ENCODE measurements at places on chromosomes 6 and 20.
A peak's percentile ranks its signal among the peaks of the same experiment; 100 is the strongest.

GRCh38 chr6:84282550-84282949 lies 55.1 kb upstream of the CEP162 start:
- ATAC-seq = no peak
- no peaks in the 10 kb centered on the region for H3K36me3 ChIP-seq
- no peak overlapping the region for H3K27ac ChIP-seq
- no peak overlapping the region for H3K4me3 ChIP-seq
- no peaks in the 10 kb centered on the region for H3K27me3 ChIP-seq

GRCh38 chr6:127107916-127108315 lies 10.6 kb upstream of the RSPO3 start:
- peaks cover 9% of the 10 kb centered on the region for H3K4me1 ChIP-seq
- H3K27me3 ChIP-seq = no peaks in the 10 kb centered on the region
- no peak overlapping the region for H3K27ac ChIP-seq
- ATAC-seq = no peak
- H3K4me3 ChIP-seq = no peak overlapping the region
- H3K36me3 ChIP-seq = no peaks in the 10 kb centered on the region

GRCh38 chr20:46681032-46681854 lies 8.0 kb downstream of the TP53RK start:
- no peak overlapping the region for H3K27ac ChIP-seq
- no peaks in the 10 kb centered on the region for H3K27me3 ChIP-seq
- no peak for ATAC-seq
- no peaks in the 10 kb centered on the region for H3K36me3 ChIP-seq

- H3K27me3 ChIP-seq = peaks cover 98% of the 10 kb centered on the region
- no peak for ATAC-seq
- H3K27ac ChIP-seq = peak overlapping the region; percentile 68
- H3K4me3 ChIP-seq = peak overlapping the region; percentile 48
Measured at GRCh38 chr20:64050261-64051032, 1.0 kb upstream of the SOX18 start.

GRCh38 chr6:79717989-79718388 lies 86.9 kb downstream of the SH3BGRL2 start:
- no peak overlapping the region for H3K4me3 ChIP-seq
- H3K27ac ChIP-seq = no peak overlapping the region
- no peaks in the 10 kb centered on the region for H3K36me3 ChIP-seq
- H3K27me3 ChIP-seq = no peaks in the 10 kb centered on the region
- no peak for ATAC-seq

DNA sequence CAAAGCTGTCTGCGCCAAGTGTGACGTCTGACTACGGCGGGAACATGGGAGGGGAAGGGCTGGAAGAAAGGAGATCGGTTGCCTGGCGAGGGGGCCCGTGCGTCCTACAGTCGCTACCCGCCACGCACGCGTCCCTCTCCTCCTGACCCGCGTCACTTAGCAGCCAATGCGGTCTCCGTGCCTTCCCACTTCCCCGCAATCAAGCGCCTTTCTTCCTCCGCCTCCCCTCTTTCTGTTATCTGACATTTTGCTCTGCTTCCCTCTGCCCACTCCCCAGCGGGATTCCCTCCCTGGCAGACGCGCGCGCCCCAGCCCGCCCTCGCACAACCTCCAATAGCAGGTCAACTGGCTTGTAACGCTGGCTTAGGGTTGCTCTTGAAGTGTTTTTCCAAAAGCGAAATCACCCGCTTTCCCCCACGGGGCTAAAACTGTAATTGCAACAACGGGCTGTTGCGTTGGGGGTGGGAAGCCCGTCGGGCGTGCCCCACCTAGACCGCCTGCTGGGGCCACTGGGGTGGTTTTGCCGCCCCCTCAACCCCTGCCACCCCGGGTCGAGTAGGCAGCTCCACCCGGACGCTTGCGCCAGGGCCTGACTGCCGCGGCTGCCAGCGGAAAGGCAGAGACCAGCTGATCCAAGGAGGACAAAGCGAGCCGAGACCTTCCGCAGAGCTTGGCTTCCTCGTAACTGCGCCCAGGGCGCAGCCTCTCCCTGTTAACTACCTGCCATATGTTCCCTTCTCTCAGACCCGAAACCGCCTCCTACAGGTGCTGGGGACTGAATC lies 6.2 kb upstream of the SOX4 start:
- no peaks in the 10 kb centered on the region for H3K4me1 ChIP-seq
- ATAC-seq = peak; percentile 27
- peak overlapping the region; percentile 84 for H3K27ac ChIP-seq
- no peaks in the 10 kb centered on the region for H3K27me3 ChIP-seq

DNA sequence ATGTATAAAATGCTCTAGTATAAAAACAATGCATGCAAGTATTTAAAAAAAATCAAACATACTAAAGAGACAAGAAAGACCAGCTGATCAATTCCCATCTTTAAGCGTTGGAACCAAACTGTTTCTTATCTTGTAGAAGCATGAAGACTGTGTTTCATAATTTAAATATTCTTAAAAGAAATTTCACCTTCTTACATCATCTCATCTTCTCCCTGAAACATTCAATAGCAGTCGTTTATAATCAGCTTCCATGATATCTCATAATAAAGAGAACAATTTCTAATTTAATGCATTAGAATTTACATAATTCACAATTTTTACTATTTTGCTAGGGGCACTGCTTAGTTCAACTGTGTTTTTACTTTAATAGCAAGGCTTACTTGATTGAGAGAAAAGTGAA lies 468.1 kb upstream of the MARCKS start:
- ATAC-seq = no peak
- no peak overlapping the region for H3K27ac ChIP-seq
- no peak overlapping the region for H3K4me3 ChIP-seq
- H3K4me1 ChIP-seq = no peaks in the 10 kb centered on the region
- H3K36me3 ChIP-seq = no peaks in the 10 kb centered on the region
- no peaks in the 10 kb centered on the region for H3K27me3 ChIP-seq

GRCh38 chr20:4973330-4974097 lies 27.8 kb downstream of the SLC23A2 start:
- ATAC-seq = peak; percentile 53
- H3K27me3 ChIP-seq = no peaks in the 10 kb centered on the region
- H3K4me1 ChIP-seq = peaks cover 7% of the 10 kb centered on the region

GRCh38 chr6:42727087-42727611 lies 4.8 kb upstream of the PRPH2 start:
- H3K4me1 ChIP-seq = peaks cover 2% of the 10 kb centered on the region
- ATAC-seq = peak; percentile 55
- peak overlapping the region; percentile 85 for H3K27ac ChIP-seq
- no peaks in the 10 kb centered on the region for H3K27me3 ChIP-seq

- ATAC-seq = no peak
- no peaks in the 10 kb centered on the region for H3K27me3 ChIP-seq
- no peaks in the 10 kb centered on the region for H3K36me3 ChIP-seq
- H3K4me1 ChIP-seq = peaks cover 4% of the 10 kb centered on the region
- H3K4me3 ChIP-seq = no peak overlapping the region
- no peak overlapping the region for H3K27ac ChIP-seq
Measured at GRCh38 chr6:156807795-156808194, 30.6 kb downstream of the ARID1B start.

DNA sequence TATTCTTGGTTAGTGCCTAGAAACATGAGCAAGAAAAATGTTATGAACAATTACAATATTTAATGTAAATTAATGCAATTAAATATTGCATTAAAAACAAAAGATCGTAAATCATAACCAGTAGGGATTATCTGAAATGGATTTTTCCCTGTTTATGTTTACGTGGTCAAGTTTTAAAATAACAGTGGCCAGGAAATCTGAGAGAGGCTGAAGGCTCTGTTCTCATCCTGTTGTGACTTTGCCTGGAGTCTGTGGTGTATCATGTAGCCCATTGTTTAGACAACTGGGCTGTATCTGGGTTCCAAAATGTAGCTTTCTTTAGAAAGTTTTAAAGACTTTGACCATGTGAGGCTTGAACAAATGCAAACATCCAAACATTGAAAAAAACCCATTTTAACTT lies 2.4 kb downstream of the MYO6 start:
- no peaks in the 10 kb centered on the region for H3K4me1 ChIP-seq
- no peak for ATAC-seq
- H3K27ac ChIP-seq = no peak overlapping the region
- H3K4me3 ChIP-seq = no peak overlapping the region
- no peaks in the 10 kb centered on the region for H3K36me3 ChIP-seq

DNA sequence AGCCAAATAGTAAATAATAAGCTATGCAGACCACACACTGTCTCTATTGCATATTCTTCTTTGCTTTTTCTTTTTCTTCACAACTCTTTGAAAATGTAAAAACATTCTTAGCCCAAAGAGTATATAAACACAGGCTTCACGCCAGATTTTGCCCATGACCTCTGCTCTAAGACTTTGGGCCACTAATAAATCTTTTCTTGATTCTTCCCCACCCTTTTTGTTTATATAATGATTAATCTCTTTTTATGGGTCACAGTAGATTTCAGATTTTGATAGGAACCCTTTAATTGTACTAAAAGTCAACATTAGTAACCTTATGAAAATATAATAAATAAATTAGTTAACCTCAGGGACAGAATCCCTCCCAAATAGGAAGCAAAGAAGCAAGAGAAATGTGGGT lies 15.8 kb upstream of the ENPP5 start:
- H3K27me3 ChIP-seq = no peaks in the 10 kb centered on the region
- H3K27ac ChIP-seq = no peak overlapping the region
- H3K4me3 ChIP-seq = no peak overlapping the region
- H3K36me3 ChIP-seq = no peaks in the 10 kb centered on the region
- ATAC-seq = no peak

DNA sequence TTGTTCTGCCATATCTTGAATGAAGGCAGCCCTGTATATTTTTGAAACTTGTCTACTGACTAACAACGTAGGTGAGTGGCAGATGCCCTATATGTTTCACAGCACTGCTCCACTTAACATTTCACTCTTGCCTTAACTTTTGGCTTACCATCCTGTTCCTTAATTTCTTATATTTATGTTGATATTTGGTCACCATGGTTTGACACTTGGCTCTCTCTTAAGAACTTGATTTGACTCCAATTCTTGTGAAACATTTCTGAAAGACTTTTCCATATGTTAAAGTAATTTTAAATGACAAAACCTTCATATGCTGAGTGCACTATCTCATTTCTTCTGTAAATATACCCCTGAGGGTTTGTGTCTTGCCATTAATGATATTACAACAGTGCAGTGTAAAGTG lies 434.3 kb upstream of the IMPG1 start:
- no peaks in the 10 kb centered on the region for H3K27me3 ChIP-seq
- H3K27ac ChIP-seq = no peak overlapping the region
- H3K4me1 ChIP-seq = no peaks in the 10 kb centered on the region
- H3K4me3 ChIP-seq = no peak overlapping the region
- no peak for ATAC-seq

DNA sequence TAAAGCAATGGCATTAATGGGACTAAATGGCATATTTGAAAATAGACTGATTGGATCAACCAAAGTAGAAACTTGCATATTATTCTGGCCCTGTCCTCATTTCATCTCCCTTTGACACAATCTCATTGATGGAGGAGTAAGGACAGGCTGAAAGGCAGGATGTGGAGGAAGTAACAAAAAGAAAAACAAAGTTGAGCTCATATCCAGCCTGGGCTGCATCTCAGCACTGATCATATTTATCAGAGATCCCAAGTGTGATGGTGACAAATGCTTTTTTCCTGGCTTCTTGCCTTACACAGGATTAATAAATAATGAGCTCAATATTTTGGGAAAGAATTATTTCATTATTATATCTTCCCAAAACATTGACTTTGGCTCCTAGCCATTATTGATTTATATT lies 622.7 kb downstream of the CD109 start:
- no peaks in the 10 kb centered on the region for H3K4me1 ChIP-seq
- no peak overlapping the region for H3K27ac ChIP-seq
- no peak for ATAC-seq
- H3K4me3 ChIP-seq = no peak overlapping the region
- H3K36me3 ChIP-seq = no peaks in the 10 kb centered on the region

GRCh38 chr20:12824328-12825225 lies 184.2 kb upstream of the SPTLC3 start:
- ATAC-seq = no peak
- no peaks in the 10 kb centered on the region for H3K36me3 ChIP-seq
- H3K4me1 ChIP-seq = no peaks in the 10 kb centered on the region
- no peak overlapping the region for H3K27ac ChIP-seq
- no peak overlapping the region for H3K4me3 ChIP-seq

DNA sequence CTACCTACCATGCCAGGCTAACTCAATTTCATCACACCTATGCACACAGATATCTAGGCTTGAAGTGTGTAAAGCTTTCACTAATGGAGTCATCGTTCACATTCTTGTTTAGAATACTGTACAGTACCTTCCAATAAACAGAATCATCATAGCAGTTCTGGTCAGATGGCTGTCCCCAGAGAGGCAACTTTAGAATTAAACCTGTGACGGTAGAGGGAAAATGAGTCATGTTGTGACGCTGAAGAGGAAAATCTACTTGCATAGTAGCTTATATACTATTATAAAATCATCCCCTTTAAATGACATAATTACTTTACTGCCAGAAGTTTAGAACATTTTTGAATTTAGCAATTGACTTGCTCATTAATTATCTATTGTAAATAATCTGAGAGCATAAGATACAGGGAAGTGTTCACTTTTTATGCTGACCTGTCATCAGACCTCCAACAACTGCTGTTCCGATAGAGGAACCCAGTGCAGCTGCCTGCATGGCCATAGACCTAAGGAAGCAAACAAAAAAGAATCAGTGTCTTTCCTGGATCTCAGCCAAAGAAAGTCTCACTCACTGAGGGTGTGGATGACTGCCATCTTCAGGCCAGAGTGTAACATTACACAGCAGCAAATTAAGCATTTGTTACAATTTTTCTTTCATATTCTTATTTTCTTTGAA lies 29.8 kb downstream of the RHAG start:
- H3K27me3 ChIP-seq = no peaks in the 10 kb centered on the region
- no peaks in the 10 kb centered on the region for H3K36me3 ChIP-seq
- ATAC-seq = peak; percentile 55
- no peak overlapping the region for H3K27ac ChIP-seq

DNA sequence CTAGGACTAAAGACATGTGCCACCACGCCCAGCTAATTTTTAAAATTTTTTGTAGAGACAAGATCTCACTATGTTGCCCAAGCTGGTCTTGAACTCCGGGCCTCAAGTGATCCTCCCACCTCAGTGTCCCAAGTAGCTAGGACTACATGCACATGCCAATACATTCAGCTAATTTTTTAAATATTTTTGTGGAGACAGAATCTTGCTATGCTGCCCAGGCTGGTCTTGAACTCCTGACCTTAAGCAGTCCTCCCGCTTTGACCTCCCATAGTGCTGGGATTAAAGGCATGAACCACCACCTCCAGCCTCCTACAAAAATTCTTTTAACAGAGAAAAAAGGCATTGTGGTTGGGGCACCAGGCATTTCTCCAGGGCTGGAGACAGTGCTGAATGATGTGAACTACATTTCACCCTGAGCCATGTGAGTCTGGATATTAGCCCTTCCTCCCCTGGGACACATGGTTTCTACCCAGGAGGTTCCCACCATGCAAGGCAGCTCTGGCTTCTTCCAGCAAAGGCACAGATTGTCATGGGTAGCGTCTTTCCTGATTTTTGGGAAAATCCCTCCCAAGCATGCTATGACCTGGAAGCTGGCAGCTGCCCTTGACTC lies 36.3 kb upstream of the CMTR1 start:
- no peaks in the 10 kb centered on the region for H3K4me1 ChIP-seq
- no peak overlapping the region for H3K4me3 ChIP-seq
- no peaks in the 10 kb centered on the region for H3K27me3 ChIP-seq
- H3K36me3 ChIP-seq = no peaks in the 10 kb centered on the region
- H3K27ac ChIP-seq = no peak overlapping the region

GRCh38 chr20:57288651-57289277 lies 22.3 kb upstream of the BMP7 start:
- no peak overlapping the region for H3K27ac ChIP-seq
- H3K27me3 ChIP-seq = peaks cover 70% of the 10 kb centered on the region
- no peak overlapping the region for H3K4me3 ChIP-seq
- no peaks in the 10 kb centered on the region for H3K36me3 ChIP-seq

GRCh38 chr20:25437153-25437581 lies 29.7 kb downstream of the GINS1 start:
- no peak overlapping the region for H3K4me3 ChIP-seq
- no peaks in the 10 kb centered on the region for H3K36me3 ChIP-seq
- no peaks in the 10 kb centered on the region for H3K4me1 ChIP-seq
- H3K27me3 ChIP-seq = no peaks in the 10 kb centered on the region

Measured in gastroesophageal sphincter (tissue), 4 donors.